ENCODE measurements at places on chromosomes 4 and X.

GRCh38 chrX:154967603-154968002 is 54.9 kb downstream of the F8 start:
- DNase-seq, result peak; percentile 30

GRCh38 chr4:14359991-14360390 is 642.3 kb upstream of the CPEB2 start:
- DNase-seq, result no peak

GRCh38 chr4:143360838-143361625 is 24.4 kb downstream of the GAB1 start:
- DNase-seq, result peak; percentile 73

DNA sequence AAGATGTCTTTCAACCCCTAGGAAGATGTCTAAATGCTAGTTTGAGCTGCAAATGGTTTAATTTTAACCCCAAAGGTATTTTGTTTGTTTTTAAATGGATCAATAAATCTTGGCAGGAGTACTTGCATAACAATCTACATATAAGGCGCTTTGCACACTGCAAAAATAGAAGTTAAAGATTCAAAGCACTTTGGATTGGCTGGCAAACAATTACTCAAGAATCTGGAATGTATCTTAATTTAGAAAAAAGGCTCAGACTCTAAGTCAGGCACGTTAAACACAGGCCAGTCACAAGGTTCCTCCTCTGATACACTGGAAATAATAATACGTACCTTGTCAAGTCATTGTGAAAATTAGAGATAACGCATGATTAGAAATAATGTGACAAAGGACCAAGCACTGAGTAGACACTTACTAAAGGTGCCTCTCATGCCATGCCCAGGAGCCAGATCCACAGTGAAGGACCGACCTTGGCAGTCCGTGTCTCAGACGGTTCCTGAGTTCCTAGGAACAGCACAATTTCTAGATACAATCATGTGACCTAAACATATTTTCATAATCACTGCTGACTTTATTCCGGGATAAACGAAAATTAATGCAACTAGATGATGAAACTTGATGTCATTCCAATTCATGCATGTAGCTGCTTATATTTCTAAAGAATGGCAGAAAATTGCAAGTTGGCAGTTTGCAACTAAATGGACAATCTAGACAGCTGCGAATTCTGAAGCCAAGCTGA is 49.6 kb downstream of the PROM1 start:
- peak; percentile 67 for DNase-seq

DNA sequence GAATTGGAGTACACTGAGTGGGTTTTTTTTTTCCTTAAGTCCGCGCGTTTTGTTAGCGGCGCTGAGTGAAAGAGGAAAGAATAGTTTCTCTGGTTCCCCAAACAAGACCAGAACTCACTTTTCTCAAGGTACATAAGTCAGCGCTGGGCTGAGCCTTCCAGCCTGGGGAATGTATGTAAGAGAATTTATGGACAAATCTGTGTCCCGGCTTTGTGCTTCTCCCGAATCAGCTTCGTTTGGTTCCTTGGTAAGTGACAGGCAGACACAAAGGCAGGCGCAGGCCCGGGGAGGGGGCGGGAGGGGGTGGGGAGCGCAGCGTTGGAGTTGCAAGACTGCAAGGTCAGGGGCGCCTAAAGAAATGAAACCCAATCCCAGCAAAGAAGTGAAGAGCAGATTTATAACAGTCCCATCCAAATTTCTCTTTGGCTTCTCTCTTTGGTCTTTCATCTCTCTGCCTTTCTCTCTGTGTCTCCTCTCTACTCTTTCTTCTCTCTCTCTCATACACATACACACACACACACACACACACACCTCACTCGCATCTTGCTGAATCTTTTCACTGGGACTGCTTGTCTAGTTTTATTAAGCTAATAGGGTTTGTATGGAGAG is 981 bp downstream of the TET2 start:
- peak; percentile 44 for DNase-seq

- DNase-seq, result no peak
These were observed 100.5 kb upstream of the AADAT start for GRCh38 chr4:170190265-170190664.

DNA sequence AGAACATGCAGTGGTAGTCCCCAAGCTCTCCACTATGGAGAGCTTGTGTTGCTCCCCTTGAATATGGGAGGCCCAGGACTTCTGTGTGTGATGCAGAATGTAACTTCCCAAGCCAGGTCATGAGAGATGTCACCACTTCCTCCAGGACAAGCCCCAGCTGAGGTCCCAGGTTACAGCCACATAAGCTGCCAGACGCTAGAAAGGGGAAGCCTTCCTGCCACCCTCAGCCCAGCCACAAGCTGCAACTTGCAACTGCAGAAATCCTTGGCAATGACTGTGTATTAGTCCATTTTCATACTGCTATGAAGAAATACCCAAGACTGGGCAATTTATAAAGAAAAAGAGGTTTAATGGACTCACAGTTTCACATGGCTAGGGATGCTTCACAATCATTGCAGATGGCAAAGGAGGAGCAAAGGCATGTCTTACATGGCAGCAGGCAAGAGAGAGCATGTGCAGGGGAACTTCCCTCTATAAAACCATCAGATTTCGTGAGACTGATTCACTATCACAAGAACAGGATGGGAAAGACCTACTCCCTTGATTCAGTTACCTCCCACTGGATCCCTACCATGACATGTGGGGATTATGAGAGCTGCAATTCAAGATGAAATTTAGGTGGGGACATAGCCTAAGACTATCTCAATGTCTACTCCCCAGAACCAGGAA is 91.5 kb upstream of the DHX15 start:
- no peak for DNase-seq

DNA sequence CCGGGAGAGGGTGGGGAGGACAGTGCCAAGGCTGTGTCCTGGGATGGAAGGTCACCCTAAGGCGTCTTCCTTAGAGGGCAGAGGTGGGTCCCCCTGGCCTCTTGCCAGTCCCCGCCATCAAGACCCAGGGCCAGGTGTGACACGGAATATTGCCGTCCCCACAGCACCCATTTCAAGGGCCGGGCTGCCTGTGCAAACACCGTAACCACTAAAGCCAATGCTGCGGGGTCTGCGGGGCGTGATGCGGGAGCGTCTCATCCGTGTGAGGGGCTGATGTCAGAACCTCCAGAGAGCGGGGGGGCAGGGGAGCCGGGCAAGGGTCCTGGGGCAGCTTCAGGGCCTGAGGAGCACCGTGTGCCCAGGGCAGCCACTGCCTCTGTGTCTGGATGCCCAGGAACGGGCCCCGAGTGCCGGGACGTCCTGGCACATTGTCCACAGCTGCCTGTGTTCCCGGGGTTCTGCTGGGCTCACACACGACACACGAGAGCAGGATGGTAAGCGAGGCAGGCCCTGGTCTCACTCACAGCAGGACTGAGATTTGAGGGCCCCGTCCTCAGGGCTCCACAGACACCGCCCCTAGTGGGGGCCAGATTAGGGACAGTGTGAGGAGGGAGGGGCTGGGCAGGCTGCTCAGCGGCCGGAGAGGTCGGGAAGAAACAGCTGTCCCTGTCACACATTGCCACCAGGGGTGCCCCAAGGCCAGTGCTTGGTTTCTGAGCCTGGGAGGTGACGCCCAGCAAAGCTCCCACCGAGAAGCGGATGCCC is 29.2 kb downstream of the NKX1-1 start:
- no peak for DNase-seq

GRCh38 chr4:72587334-72587733 is 18.3 kb upstream of the ADAMTS3 start:
- DNase-seq, result no peak

GRCh38 chr4:73885574-73886267 is 16.5 kb downstream of the CXCL1 start:
- DNase-seq, result peak; percentile 42

DNA sequence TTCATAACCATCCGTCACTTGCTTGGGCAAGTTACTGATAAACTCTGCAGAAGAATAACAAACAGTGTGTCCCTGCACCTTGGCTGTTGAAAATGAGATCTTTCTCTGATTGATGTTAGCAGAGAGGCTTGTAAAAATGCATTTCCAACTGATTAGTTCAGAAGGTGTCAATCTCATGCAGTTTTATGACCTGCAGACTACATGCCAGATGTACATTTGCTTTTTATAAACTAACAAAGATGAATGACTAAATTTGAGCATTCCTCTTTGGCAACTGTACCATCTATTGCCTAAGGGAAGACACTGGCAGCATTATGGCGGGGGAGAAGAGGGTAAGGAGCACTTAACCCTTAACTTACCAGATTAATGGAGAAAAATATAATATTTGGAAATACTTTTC is 192.8 kb downstream of the DCTD start:
- DNase-seq, result no peak

DNA sequence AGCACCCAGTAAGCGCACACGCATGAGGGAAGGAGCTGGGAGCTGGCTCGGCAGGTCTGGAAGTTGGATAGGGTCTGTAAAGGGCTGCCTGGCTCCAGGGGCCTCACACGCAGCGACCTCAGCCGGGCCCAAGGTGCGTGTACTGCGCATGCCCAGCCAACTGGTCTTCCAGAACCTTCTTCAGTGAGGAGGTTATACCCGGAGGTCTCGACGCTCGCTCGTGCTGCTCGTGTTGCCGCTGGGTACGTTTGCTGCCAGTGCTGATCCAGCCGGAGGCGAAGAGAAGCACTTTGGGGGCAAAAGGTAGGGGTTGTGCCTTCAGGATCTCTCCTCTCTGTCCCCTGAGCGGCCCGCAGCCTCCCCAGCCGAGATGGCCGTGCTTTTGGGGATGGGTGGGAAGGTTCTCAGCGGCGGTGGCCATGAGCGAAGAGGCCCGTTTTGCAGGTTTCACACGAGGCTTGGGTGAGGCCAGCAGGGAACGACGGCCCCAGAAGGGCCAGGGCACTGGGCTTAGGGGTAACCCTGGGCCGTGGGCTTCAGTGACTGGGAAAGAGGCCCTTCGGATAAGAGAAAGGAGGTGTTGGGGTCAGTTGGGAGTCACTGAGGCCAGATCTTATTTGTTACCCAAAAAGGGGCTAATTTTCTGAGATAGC is 3.8 kb upstream of the CXCL9 start:
- no peak for DNase-seq

DNA sequence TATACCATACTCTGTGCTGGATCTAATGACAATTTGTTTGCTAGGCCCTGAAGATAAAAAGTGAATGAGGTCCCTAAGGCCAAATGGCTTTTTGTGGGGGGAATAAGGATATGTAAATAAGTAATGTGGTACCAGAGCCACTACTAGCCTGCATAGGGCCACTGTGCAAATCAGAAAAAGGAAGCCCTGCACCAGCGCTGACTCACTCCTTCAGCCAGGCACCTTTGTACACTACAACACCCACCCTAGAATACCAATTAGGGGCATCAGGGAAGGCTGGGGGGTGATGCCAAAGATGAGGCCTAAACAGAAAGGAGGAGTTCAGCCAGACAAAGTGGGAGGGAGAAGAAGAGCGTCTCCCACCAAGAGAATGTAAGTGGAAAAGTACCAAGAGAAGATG is 122.2 kb downstream of the CAMK2D start:
- no peak for DNase-seq

GRCh38 chrX:69045616-69046345 is 119.5 kb downstream of the PJA1 start:
- no peak for DNase-seq

- DNase-seq, result peak; percentile 90
These were observed 9.5 kb downstream of the ASB5 start for GRCh38 chr4:176259330-176260090.
